ENCODE measurements at places on chromosomes 3 and 15. TPM values are rescaled to one million over a fixed set of nuclear protein-coding genes. Genes with fewer than 3 reads are reported as not detected.

PLA2G4E gene
- total RNA-seq, result not detected

RPP14 gene
- 12.0 TPM for total RNA-seq

CCR9 gene
- not detected for total RNA-seq

ELL3 gene
- 0.44 TPM for total RNA-seq

TRIM59 gene
- total RNA-seq, result 44.0 TPM

KCNMB2 gene
- not detected for total RNA-seq

ROBO2 gene
- total RNA-seq, result 0.66 TPM

ATP13A5 gene
- total RNA-seq, result not detected

TRIM42 gene
- not detected for total RNA-seq

UBAP1L gene
- total RNA-seq, result 2.2 TPM

FBXW12 gene
- not detected for total RNA-seq

FBXO40 gene
- total RNA-seq, result not detected

GOLGA6L1 gene
- total RNA-seq, result not detected

ST8SIA2 gene
- total RNA-seq, result not detected

ITGA11 gene
- total RNA-seq, result 57.8 TPM

LRRC31 gene
- total RNA-seq, result not detected

COL7A1 gene
- total RNA-seq, result 23.6 TPM

POLQ gene
- 15.2 TPM for total RNA-seq

CYP1A1 gene
- 0.72 TPM for total RNA-seq

TRPM1 gene
- not detected for total RNA-seq

LARP6 gene
- 211 TPM for total RNA-seq

CEP70 gene
- 17.1 TPM for total RNA-seq

CHST14 gene
- total RNA-seq, result 14.4 TPM

PAK2 gene
- 52.0 TPM for total RNA-seq

ST3GAL6 gene
- total RNA-seq, result 6.9 TPM

KY gene
- total RNA-seq, result 0.43 TPM

GALNT15 gene
- 4.2 TPM for total RNA-seq

TRH gene
- total RNA-seq, result not detected

VGLL3 gene
- 27.6 TPM for total RNA-seq

GOLGA6L26 gene
- not detected for total RNA-seq

ZNF774 gene
- total RNA-seq, result 1.3 TPM

MRAS gene
- 42.2 TPM for total RNA-seq

SEMA3F gene
- total RNA-seq, result 0.43 TPM

NTRK3 gene
- total RNA-seq, result 0.44 TPM

TADA3 gene
- 79.0 TPM for total RNA-seq

EBLN2 gene
- total RNA-seq, result 7.9 TPM

Measured in placental pericyte (primary cell).